ENCODE measurements at places on chromosomes 4 and X.

- no peaks in the 10 kb centered on the region for H3K27me3 ChIP-seq
- H3K27ac ChIP-seq = no peak overlapping the region
- no peaks in the 10 kb centered on the region for H3K36me3 ChIP-seq
- DNase-seq = no peak
- no peak overlapping the region for H3K4me3 ChIP-seq
Measured at GRCh38 chr4:168884251-168885124, 125.6 kb downstream of the CBR4 start.

GRCh38 chr4:57270346-57270745 lies 160.2 kb upstream of the IGFBP7 start:
- no peaks in the 10 kb centered on the region for H3K36me3 ChIP-seq
- no peak overlapping the region for H3K27ac ChIP-seq
- no peak overlapping the region for H3K4me3 ChIP-seq
- no peaks in the 10 kb centered on the region for H3K4me1 ChIP-seq
- peaks cover 5% of the 10 kb centered on the region for H3K27me3 ChIP-seq

GRCh38 chr4:98293104-98293887 lies 32.1 kb downstream of the RAP1GDS1 start:
- no peaks in the 10 kb centered on the region for H3K27me3 ChIP-seq
- no peaks in the 10 kb centered on the region for H3K4me1 ChIP-seq
- H3K27ac ChIP-seq = no peak overlapping the region
- no peak for DNase-seq
- peaks cover 8% of the 10 kb centered on the region for H3K36me3 ChIP-seq

DNA sequence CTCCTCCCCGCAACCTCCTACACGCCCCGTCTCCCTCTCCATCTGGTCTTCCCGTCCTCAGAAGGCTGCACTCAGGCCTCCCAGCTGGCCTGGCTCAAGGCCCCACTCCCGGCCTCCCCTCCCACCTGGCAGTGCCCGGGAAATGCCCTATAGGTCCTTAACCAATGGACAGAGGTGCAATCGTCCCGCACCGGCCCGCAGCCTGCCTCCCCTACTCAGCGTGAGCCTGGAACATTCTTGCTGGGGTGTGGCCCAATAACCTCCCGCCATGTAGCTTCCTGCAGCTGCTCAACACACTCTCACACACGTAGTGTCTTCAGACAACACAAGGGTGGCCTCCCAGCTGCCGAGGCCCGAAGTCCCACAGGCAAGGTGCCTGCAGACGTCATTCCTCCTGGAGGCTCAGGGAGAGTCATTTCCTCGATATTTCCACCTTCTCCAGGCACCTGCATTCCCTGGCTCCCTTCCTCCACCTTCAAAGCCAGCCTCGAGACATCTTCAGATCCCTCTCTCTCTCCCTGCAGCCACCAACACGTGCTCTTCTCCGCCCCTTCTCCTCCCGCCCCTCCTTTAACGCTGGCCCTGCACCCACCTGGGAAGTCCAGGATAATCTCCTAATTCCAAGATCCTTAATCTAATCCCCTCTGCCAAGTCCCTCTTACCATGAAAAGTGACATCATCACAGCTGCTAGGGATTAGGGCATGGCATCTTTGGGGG lies 56.2 kb downstream of the ADRA2C start:
- H3K36me3 ChIP-seq = no peaks in the 10 kb centered on the region
- DNase-seq = no peak
- no peak overlapping the region for H3K4me3 ChIP-seq
- H3K27me3 ChIP-seq = no peaks in the 10 kb centered on the region
- no peak overlapping the region for H3K27ac ChIP-seq

DNA sequence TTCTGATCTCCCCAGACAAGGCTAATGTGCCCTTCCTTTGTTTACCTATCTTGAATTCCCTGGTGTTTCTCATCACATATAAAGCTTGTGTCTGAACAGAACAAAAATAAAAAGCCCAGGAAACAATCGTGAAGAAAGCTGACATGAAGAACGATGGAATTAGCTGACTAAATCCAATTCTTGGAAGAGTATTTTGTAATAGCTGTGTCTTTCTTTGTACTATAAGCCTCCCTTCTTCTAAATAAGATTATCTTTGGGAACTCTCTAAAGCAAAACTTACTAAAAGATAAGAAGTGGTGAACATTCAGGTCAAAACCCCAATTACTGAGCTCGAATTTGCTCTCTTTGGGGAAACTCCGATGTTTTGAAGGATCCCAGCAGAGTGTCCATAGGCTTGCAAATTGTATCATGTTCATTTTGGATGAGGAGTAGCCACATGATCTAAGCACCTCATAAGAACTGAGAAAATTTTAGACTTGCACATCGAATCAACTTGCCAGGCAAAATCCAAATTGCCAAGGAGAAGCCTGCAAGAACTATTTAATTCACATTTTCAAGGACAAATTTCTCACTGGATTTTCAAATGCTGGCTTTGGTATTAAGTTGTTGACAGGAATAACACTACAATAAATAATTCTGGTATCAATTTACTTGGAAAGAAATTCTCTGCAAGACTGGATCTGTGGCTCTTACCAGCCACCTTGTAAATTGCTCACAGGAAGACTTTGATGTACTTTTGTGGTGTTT lies 106.2 kb downstream of the LNX1 start:
- H3K27me3 ChIP-seq = no peaks in the 10 kb centered on the region
- no peak overlapping the region for H3K4me3 ChIP-seq
- no peak overlapping the region for H3K27ac ChIP-seq
- DNase-seq = no peak
- H3K36me3 ChIP-seq = no peaks in the 10 kb centered on the region
- no peaks in the 10 kb centered on the region for H3K4me1 ChIP-seq
